Fibroblast of skin of back (primary cell): ENCODE measurements at places on chromosomes 16 and 17.
A peak's percentile ranks its signal among the peaks of the same experiment; 100 is the strongest.

DNA sequence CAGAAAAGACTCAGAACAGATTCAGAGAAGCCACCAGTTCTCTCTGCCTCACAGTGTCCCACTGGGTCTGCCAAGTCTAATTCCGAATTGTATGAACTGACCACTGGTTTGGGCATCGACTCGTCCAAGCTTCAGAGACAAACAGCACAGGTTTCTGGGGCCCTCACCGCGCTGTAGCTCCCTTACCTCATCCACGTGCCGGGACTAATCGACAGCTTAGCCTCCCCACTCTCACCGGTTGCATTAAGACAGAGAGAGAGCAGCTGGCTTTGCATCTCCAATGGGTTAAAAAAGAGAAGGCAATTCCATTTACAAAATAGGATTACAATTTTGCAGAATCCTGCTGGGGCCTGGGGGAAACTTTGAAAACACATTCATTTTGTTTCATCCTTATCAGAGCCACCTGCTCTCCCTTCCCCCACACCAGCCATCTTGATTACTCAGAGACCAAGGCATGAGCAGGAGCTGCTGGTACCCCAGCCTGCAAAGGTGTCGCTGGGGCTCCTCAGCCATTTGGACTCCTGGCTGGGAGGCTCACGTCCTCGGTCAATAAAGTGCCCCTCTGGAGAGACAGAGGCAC lies 95.3 kb upstream of the RPL38 start:
- no peak for DNase-seq

GRCh38 chr16:4209666-4210065 lies 32.2 kb downstream of the SRL start:
- DNase-seq, result no peak

DNA sequence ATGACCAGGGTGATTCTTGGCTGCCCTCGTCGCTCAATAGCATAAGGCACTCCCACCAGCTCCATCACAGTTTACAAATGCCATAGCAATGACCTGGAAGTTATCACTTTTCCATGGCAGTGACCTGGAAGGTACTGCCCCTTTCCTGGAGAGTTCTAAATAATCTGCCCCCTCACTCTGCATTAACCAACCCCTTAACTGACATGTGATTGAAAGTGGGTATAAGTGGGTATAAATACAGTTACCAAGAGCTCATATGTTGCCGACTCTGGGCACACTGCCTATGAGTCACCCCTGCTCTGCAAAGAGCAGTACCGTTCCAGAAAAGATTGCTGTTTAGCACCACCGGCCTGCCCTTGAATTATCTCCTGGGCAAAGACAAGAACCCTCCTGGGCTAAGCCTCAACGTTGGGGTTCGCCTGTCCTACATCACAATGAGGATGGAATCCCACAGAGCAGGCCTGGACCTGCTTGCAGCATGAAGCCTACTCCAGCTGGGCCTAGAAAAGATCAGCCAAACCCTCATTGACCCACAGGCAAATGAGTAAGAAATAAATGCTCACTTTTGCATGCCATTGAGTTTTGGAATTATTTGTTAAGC lies 95.2 kb upstream of the SEC14L1 start:
- DNase-seq, result no peak

DNA sequence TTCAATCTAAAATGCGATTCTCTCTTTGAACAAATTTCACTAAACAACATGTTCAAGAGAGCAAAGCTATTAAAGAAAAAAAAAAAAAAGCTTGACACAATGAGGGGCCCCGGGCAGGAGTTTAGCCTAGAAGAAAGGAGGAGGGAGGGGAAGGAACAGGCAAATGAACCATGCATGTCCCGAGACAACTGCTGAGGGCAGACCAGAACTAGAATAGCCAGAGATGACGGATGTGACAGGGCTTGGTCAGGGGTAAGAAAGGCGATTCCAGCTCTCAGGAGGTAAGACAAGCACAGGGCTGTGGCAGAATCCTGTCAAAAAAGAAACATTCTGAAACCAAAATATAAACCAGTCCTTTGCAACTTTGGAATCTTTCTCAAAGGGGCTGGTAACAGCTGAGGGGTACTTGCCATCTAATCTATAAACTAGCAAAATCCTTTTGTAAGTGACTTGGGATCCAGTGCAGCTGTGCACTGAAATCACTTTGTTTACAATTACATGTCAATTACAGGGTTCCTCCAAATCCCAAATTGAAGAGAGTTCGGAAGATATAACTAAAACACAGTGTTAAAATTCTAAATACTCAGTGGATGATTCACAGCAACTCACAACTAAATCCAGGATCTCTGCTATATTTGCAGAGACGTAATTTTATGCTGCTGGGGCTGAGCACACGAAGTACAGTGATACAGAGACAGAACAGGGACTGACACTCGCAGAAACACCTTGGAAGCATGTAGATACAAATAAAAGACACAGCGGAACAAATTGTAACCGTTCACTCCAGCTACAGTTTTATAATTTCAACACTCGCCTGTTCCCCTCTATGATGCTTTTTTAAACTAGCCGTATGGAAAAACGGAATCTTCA lies 567.4 kb upstream of the ZFHX3 start:
- DNase-seq, result no peak

DNA sequence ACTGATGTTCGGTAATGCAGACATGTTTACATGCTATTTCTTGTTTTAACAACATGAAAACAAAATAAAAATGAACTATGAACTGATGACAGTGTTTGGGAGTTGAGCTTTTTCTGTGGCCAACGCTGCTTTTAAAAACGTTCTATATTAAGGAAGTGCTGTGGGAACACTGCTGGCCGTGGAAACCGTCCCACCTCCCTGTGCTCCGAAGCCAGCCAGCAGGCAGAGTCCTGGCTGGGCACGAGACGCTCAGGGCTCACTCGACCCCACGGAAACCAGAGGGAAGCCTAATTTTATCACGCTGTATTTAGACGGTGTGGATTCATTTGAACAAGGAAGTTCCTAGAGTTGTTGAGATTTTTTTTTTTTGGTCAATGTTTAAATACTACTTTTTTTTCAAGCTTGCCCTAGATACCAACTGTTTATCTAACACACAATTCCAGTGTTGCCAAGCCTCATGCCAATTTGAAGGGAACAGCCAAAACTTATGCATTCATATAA lies 25.8 kb downstream of the ADCY9 start:
- DNase-seq, result no peak

GRCh38 chr16:80893686-80894085 lies 89.3 kb upstream of the CDYL2 start:
- DNase-seq, result no peak

DNA sequence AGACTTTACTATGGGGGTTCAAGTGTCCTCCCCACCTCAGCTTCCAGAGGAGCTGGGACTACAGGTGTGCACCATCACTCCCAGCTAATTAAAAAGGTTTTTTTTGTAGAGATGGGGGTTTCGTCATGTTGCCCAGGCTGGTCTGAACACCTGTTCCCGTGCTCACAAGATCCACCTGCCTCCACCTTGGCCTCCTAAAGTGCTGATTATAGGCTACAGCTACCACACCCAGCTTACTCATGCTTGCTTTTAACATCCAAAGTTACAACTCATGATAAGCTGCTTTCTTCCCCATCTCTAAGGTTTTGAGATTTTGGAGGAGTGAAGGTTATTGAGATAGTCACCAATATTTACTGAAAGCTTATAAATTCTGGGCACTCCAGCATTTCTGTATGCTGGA lies 2.6 kb downstream of the NUP88 start:
- DNase-seq, result no peak

GRCh38 chr17:48068491-48068961 lies 20.4 kb downstream of the NFE2L1 start:
- peak; percentile 78 for DNase-seq

DNA sequence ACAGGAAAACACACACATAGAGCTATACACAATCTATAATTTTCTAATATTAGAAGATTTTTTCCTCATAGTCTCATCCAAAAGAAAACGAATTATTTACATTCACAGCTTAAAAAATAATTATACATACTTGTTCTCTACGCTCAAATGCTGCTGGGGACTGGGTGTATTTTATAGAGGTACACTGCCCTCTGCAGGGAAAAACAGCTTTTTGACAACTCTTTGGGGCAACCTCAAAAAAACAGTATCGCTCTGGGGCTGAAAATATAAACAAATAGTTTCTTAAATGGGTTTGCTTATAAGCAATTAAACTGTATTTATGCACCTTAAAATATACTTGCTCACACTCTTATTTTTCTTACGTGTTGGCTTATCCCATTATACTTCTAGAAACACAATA lies 261.8 kb upstream of the PSMD7 start:
- peak; percentile 22 for DNase-seq

- peak; percentile 40 for DNase-seq
These were observed 62.5 kb downstream of the FTO start for GRCh38 chr16:53766304-53767016.

DNA sequence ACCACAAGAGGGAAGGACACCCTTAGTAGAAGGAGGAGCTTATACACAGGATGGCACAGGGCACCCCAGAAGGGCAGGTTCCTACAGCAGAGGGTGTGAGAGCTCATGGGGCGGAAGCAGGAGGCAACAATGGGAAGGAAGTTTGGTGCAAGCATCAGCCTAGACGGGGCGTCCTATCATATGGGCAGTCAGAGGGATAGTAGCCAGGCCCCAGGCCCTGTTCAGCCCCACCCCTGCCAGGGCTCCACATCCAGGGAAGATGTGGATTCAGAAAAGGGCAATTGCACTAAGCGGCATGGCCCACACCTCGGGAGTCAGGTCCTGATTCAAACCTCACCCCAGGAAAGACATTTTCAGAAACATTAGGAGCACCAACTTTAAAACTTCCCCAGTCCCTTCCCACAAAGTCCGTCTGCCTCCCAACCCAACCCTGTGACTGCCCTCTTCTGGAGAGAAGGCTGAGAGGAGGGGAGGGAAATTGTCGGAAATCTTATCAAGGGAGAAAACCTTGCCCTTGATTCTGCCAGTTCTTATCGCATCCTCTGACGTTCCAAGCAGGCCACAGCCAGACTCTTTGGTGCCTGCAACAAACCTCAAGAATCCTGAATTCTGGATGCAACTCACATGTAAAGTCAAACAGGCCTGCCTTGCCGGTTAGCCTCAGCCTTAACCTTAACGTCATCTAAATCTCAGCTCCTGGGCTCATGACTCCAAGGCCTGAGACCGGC lies 198.8 kb upstream of the CDH5 start:
- DNase-seq, result peak; percentile 36

DNA sequence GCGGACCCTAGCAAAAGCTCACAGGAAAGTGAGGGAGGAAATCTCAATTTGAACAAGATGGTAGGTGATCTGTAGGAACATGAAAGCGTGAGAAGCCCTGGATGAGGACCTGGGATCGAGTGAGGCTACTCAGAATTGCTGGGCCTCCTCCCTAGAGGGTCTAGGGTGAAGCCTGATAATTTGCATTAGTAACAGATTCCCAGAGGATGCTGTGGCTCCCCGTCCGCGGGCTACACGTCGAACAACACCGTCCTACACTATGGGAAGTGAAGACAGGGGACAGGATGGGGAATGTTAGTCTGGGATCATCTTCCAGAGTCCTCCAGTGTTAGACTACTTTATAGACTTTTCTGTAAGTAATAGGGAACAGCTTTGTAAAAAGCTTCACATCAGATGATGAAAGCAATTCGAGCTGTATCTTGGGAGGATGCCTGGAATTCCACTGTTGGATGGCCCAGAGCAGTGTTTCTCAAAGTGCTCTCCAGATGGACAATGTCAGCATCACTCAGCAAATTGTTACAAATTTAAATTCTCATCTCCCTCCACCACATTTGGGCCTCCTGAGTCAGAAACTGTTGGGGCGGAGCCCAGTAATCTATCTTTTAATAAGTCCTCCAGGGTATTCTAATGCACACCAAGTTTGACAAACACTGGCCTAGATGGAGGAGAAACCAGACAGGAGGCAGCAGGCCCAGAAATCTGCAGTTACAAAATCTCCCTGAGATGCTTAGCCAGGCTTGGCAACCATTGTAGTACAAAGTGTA lies 6.5 kb downstream of the FNDC8 start:
- peak; percentile 16 for DNase-seq

GRCh38 chr17:57315061-57316015 lies 59.0 kb downstream of the MSI2 start:
- no peak for DNase-seq

GRCh38 chr16:55817236-55817912 lies 15.5 kb downstream of the CES1 start:
- no peak for DNase-seq

DNA sequence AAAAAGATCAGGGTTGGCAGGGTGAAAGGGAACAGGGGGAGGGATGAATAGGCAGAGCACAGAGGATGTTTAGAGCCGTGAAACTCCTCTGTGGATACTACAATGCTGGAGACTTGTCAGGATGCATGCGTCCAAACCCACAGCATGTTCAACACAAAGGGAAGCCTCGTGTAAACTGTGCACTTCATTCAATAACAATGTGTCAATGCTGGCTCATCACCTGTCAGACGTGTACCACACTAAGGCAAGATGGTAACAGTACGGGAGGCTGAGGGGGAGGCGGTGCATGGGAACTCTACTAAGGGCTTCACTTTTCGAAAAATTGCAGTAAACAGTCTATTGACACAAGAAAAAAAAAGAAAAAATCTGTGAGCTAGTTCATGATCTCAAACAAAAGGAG lies 63.7 kb downstream of the C16orf95 start:
- DNase-seq, result no peak

- peak; percentile 78 for DNase-seq
These were observed 696 bp downstream of the NETO2 start for GRCh38 chr16:47142821-47143676.

DNA sequence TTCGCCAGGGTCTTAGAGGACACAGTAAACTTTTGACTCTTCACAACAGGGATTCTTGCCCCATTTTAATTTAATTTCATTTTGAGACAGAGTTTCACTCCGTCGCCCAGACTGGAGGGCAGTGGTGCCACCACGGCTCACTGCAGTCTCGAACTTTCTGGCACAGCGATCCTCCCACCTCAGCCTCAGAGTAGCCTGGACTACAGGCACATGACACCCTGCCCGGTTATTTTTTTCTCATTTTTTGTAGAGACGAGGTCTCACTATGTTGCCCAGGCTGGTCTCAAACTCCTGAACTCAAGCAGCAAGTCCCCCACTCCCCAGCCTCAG lies 329 bp upstream of the NLE1 start:
- no peak for DNase-seq

GRCh38 chr17:74211141-74211911 lies 2.0 kb upstream of the TTYH2 start:
- no peak for DNase-seq

DNA sequence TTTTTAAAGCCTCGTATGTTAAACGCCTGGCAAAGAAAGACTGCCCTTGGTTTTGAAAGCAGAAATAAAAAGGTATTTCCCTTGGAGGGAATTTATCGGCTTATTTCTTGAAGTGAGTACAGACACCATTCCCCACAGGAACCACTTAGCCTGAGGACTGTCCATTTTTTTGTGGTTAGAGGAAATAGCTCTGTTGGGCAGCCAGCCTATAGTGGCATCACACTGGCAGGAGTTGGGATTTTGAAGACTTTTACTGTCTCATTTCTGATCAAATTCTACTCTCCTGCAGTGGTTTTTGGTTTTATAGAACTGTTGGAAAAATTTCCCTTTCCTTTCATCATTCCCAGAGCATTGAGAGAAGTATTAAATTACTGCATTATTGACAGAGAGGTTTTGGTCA lies 34.1 kb upstream of the CDC6 start:
- DNase-seq, result peak; percentile 15
